Esophagus muscularis mucosa (tissue), 4 donors: ENCODE measurements at places on chromosomes 2 and 18.

GRCh38 chr2:148967578-148967977 is 70.9 kb upstream of the LYPD6B start:
- DNase-seq = no peak

- DNase-seq = no peak
These were observed 84.2 kb downstream of the TGFA start for GRCh38 chr2:70469435-70469834.

DNA sequence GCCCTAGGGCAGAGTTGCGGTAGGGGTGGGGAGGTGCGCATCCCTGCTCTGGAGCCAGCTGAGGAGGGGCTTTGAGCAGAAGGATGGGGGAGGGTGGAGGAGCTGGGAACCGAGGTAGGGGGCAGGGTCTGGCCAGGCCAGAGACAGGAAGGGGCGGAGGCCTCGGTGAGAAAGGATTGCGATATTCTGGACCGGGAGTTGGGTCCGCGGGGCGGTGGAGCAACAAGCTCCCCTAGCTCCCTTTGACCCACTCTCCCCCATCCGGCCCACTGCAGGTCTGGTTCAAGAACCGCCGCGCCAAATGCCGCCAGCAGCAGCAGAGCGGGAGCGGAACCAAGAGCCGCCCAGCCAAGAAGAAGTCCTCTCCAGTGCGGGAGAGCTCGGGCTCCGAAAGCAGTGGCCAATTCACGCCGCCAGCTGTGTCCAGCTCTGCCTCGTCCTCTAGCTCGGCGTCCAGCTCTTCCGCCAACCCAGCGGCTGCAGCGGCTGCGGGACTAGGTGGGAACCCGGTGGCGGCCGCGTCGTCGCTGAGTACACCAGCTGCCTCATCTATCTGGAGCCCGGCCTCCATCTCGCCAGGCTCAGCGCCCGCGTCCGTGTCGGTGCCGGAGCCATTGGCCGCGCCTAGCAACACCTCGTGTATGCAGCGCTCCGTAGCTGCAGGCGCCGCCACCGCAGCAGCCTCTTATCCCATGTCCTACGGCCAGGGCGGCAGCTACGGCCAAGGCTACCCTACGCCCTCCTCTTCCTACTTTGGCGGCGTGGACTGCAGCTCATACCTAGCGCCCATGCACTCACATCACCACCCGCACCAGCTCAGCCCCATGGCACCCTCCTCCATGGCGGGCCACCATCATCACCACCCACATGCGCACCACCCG is 4.8 kb downstream of the OTX1 start:
- DNase-seq = no peak

DNA sequence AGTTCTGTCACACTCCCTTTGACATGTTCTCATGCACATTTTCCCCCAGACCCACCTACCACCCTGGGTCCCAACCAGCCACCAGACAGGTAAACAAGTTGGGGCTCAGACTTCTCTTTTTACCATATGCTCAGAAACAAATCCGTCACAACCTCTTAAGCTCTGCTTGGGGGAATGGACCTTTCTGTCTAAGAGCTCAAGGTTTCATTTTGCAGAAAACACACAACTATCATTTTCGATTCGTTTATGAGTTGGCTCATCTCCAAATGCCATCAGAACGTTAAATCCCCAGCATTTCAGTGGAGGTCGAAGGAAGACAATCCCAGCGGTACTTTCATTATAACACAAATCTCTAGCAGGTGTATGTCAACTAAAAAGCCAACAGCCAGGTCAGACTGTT is 30.6 kb upstream of the NCK2 start:
- peak; percentile 42 for DNase-seq

DNA sequence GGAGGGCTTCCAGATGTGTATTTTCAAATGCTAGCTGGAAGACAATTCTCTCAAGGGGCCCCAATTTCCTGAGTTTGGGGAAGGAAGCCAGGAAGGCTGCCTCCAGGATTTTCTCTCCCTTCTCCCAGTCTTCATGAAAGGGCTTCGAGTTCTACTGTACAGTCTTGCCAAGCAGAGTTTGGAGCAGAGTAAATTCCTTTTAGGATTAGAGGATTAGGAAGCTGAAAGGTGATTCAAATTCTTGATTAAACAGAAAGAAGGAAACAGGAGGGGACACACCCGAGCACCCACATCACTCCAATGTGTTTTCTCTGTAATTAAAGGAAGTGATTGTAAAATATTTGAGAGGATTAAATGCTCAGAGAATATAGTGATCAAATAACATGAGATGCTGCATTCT is 217.8 kb downstream of the SETBP1 start:
- DNase-seq = no peak
